Activated CD4-positive, alpha-beta T cell treated with anti-CD3 and anti-CD28 coated beads, Interleukin-2, Interleukin-6, amounts not matched to agents 100 ng/mL and 50 ng/mL, durations not matched to agents 16 hours and 8 hours (primary cell): ENCODE measurements at places on chromosomes 7 and 10.

GRCh38 chr10:22986771-22987542, 59.1 kb downstream of the ARMC3 start:
- peak; percentile 26 for DNase-seq

- no peak for DNase-seq
Measured at GRCh38 chr10:126109893-126110292, 213.5 kb downstream of the FANK1 start.

GRCh38 chr7:4702961-4703512, 20.9 kb downstream of the FOXK1 start:
- DNase-seq = no peak

- no peak for DNase-seq
Measured at GRCh38 chr7:124379296-124379695, 346.4 kb upstream of the TMEM229A start.

- no peak for DNase-seq
Measured at GRCh38 chr7:104410742-104411141, 82.3 kb downstream of the LHFPL3 start.

- no peak for DNase-seq
Measured at GRCh38 chr7:103613655-103614642, 167.9 kb upstream of the SLC26A5 start.

GRCh38 chr10:361203-362081, 226.2 kb downstream of the ZMYND11 start:
- DNase-seq = no peak

DNA sequence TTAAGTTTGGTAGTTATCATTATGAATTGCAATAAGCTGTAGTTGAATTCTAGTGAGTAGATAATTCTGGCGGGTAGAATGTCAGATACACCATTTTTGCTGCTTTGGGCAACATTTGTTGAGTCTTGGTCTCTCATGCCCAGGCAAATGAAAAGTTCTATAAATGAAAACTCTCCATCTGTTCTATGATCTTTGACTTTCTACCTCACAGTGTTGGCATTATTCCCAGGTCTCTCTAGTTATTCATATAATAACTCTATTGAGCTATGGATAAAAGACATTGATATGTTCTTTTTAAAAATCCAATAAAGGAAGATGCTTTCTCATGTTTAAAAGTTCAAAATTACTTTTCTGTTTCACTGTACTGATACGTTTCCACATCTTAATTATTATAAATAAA, 415.3 kb upstream of the SEMA3D start:
- no peak for DNase-seq

- no peak for DNase-seq
Measured at GRCh38 chr7:141976524-141977245, 3.1 kb upstream of the TAS2R38 start.

DNA sequence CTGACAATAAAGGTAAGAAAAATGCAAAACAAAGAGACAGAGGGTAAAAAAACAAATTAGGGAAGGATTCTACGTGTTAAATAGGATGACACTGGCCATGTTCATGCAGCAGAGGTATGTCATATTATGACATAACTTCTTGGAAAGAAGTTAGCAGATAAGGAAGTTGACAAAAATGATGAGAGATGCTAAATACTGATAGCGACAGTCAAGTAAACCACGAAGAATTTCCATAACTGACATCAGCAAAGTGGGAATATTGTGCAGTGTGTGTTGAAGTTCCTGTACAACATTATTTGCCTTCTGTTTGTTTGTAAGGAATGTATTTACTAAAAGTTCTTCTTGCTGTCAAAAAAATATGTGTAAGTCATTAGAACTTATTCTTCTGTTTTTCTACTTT, 29.5 kb downstream of the MDH2 start:
- DNase-seq = no peak

- no peak for DNase-seq
Measured at GRCh38 chr10:131933696-131934086, 32.9 kb downstream of the PPP2R2D start.

- no peak for DNase-seq
Measured at GRCh38 chr7:151623766-151624165, 104.1 kb upstream of the RHEB start.

DNA sequence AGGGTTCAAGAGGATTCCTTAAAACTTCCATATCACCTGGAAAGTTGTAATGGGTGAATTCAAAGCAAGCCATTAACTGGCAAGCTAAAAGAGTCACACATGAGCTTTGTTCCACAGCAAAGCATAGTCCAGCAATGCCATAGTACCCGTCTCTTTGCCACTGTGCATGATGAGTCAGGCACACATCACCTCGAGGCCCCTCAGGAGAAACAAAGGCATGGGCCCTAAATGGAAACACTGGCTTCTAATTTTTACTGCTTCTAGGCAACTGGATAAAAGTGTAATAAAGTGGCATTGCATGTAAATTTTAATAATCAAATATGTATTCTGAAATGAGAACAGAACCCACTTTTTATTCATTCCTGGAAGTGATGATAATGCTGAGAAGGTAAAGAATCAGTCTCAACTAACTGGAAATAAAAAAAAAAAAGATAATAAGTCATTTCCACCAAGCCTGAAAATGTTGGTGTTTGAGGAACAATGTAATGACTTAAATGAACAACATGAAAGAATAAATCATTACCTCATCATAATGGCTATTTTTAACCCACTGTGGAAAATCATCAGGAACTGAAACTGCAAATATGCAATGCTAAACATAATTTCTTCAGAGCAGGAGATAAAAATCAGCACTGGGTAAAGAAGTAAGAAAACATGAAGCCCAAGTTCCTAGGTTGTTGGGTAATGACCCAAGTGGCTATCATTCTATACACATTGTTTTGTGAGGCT, 104.9 kb downstream of the CDK6 start:
- peak; percentile 58 for DNase-seq

- DNase-seq = no peak
Measured at GRCh38 chr7:95253986-95254385, 70.3 kb downstream of the PON1 start.

DNA sequence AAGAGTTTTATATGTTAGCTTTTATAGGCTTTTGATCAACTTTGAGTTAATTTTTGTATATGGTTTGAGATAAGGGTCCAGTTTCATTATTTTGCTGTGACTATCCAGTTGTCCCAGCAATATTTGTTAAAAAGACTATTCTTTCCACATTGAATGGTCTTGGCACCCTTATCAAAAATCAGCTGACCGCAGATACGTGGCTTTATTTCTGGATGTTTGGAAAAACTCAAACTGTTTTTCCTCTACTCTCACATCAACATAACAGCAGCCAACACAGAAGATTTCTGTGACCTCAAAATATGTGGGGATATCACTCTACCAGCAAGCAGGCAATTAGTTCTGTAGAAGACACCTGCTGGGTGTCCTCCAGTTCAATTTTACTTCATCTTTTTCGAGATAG, 116.6 kb upstream of the GLCCI1 start:
- no peak for DNase-seq

GRCh38 chr10:43890124-43890523, 241.4 kb upstream of the ZNF32 start:
- DNase-seq = no peak

GRCh38 chr10:7915923-7916536, 97.7 kb downstream of the TAF3 start:
- DNase-seq = no peak

- no peak for DNase-seq
Measured at GRCh38 chr7:8035192-8035591, 66.6 kb downstream of the GLCCI1 start.

DNA sequence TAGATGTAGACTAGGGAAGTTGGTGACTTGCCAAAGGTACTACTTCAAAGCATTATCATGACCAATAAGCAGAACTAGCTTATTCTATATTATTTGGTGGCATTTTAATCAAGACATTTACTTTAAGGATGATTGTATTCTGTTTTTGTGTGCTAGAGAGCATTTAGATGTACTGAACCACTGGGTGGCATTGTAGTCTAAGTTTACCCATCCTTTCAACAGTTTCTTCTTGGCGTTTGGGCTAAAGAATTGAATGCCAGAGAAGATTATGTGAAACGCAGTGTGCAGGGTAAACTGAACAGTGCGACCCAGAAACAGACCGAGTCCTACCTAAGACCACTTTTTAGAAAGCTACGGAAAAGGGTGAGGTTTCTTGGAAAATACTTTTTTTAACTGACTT, 26.8 kb downstream of the PRPF18 start:
- no peak for DNase-seq

- no peak for DNase-seq
Measured at GRCh38 chr7:21345361-21345760, 82.5 kb upstream of the SP4 start.

DNA sequence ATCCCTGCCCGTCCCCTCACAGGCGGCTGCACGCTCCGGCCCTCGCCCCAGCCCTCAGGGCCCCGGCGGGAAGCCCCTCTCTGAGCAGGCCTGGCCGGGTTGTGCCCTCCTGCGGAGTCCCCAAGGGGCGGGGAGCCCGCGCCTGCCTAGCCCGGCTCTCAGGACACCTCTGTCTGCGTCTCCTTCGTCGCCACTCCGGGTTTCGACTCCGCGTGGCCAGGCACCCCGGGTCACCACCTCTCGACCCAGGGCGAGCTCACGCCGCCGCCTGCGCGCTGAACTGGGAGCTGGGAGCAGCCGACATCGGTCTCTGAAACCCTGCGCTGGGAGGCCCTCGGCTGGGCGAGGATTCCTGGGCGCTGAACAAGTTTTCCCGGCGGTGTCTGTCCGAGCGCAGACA, 6.2 kb upstream of the OGDHL start:
- no peak for DNase-seq

- DNase-seq = no peak
Measured at GRCh38 chr10:12638781-12639180, 289.4 kb downstream of the CAMK1D start.

GRCh38 chr10:63497321-63497720, 23.9 kb upstream of the REEP3 start:
- DNase-seq = no peak

GRCh38 chr10:77667426-77668324, 30.1 kb upstream of the KCNMA1 start:
- no peak for DNase-seq

DNA sequence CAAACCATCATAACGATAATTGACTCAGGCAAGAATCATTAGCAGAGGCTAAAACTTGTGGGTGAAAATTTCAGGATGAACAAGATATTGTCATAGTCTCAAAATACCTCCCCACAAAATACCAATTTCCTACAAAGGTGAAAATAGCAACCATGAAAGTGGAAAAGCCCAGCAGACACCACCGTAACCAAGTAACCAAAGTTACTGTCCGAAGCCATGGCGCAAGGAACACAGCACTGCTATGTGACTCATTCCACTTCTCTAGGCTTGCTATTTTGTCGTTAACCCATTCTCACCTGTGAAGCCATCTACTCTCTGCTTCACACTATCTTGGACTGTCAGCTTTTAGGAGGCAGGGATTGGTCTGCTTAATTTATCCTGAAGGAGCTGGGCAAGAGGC, 113.8 kb upstream of the CACUL1 start:
- peak; percentile 45 for DNase-seq

DNA sequence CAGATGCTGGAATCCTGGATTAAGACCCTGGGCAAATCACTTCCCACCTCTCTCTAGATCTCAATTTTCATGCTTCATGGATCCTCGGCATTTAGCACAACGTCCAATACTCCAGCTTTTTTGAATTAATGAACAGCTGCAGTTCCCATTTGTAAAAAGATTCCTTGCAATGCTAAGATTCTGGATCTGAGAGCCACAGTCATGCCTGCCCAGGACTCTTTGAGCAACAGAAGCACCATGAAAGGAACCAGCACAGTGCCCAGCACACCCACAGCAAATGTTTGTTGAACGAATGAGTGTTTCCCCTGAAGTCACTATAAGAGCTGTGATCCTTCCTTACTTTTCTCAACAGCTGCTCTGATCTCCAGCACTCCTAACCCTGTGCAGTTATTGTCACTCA, 20.8 kb upstream of the DDIT4 start:
- no peak for DNase-seq

DNA sequence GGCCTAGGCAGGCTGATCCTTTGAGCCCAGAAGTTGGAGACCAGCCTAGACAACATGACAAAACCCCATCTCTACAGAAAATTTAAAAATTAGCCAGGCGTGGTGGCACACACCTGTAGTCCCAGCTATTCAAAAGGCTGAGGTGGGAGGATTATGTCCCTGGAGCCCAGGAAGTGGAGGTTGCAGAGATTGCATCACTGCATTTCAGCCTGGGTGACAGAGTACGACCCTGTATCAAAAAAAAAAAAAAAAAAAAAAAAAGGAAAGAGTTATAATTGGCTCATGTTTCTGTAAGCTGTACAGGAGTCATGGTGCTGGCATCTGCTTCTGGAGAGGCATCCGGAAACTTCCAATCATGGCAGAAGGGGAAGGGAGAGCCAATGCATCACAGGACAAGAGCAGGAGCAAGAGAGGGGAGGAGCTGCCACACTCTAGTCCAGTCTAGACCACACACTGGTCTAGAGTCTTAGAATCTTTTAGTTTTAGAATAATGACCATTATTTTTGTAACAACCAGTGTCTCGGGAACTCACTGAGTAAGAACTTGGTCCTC, 16.8 kb downstream of the DOCK1 start:
- no peak for DNase-seq

DNA sequence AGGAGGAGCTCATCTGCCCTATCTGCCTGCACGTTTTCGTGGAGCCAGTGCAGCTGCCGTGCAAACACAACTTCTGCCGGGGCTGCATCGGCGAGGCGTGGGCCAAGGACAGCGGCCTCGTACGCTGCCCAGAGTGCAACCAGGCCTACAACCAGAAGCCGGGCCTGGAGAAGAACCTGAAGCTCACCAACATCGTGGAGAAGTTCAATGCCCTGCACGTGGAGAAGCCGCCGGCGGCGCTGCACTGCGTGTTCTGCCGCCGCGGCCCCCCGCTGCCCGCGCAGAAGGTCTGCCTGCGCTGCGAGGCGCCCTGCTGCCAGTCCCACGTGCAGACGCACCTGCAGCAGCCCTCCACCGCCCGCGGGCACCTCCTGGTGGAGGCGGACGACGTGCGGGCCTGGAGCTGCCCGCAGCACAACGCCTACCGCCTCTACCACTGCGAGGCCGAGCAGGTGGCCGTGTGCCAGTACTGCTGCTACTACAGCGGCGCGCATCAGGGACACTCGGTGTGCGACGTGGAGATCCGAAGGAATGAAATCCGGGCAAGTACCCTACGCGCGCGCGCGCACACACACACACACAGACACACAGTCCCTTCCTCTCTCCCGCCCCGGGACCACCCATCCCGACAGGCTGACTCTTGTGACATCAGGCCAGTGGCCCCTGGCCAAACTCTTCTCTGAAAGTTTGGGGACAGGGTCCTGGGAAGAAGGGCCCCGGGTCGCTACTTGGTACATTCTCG, 538 bp downstream of the TRIM8 start:
- peak; percentile 83 for DNase-seq

GRCh38 chr10:131181456-131181855, 130.1 kb downstream of the TCERG1L start:
- DNase-seq = no peak
